ENCODE measurements at places on chromosomes 16 and 17. TPM values are rescaled to one million over a fixed set of nuclear protein-coding genes. Genes with fewer than 3 reads are reported as not detected.

DNA sequence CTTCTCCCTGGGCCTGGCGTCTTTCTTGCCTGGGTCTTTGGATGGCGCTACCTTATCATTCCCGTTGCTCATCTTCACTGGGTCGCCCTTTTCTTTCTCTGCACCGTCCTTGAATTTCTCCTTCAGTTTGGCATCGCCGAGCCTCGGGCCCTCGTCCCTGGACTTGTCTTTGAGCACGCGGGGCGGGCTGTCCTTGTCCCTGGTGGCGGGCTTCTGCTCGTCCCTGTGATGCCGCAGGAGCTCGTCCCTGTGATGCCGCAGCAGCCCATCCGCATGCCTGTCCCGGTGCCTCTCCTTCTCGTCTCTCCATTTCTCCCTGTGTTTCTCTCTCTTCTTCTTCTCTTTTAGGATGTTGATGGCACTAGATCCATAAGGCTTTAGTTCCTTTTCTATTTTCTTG is 64.3 kb downstream of the ZNF778 start:
- DNase-seq = no peak

- no peak for DNase-seq
Measured at GRCh38 chr16:19715566-19715965, 2.5 kb downstream of the KNOP1 start.

- DNase-seq = no peak
Measured at GRCh38 chr17:8745586-8746500, 1.2 kb upstream of the CCDC42 start.

GRCh38 chr16:17773698-17774101 is 302.9 kb upstream of the XYLT1 start:
- DNase-seq = no peak

DNA sequence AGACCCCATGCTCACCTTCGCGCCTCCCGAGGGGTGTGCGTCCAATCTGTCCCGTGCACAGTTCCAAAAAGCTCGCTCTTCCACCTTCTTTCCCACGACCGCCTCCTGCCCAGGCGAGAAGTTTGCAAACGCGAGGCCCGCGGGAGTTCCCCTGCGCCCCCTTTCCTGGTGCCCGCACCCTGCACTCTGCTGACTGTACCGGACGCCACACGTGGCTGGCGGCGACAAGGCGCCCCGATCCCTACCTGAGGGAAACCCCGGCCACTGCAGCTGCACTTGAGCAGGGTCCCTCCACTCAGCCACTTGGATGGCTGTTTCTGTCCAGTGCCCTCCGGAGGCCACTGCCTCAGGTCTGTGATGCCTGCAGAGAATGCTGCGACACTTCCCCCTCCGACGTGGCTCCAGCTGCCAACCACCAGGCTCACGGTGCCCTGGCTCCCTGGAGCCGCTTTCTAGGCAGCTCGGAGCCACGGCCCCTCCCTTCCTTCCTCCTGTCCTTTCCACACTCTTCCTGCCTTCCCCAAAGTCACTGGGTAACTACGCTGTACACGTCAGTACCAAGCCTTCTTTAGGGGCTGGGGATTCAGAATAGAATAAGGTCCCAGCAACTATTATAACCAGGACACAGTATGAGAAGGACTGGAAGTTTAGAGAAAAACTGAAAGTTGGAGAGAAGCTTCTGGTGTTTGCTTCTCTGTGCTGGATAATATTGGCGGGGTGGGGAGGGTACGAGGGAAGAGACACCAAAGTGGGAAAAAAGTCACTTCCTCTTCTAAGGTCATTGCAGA is at the start of gene MLKL:
MLKL (minus strand) TSS at position 425 of the 788 bp plus-strand sequence. CDS start 5,105 bp downstream, outside the sequence.
- DNase-seq = peak; percentile 15

GRCh38 chr16:83102336-83102735 is 475.6 kb downstream of the CDH13 start:
- no peak for DNase-seq

DNA sequence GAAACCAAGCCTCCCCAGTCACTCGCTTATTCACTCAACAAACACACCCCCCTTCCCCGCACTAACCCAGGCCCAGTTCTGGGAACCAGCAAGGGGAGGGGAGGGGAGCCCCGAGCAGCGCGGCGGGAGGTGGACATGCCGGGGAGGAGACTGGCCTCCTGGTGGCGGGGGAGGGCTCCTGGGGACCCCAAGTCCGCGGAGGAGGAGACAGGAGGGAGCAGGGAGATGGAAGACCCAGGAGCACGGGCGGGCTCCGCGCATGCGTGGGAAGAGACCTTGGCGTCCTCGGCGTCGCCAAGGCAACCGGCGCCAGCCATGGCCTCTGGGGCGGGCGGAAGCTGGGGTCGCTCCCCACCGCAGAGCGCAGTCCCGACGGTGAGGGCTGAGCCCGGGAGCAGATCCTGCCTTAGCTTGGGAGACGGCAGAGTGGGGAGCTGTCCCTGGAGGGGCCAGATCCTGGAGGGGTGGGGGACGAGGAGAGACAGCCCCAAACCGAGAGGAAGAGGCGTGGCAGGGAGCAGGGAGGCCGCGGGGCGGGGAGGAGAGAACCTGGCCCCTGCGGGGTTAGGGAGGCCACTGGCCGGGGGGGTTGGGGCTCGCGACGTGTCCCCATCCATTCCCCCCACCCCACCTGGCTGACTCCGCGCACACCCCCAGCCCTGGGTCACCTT is at the start of gene PRR29:
PRR29 (plus strand) TSS at position 302 of the 671 bp plus-strand sequence; CDS start at position 316, 14 bp downstream.
- no peak for DNase-seq

DNA sequence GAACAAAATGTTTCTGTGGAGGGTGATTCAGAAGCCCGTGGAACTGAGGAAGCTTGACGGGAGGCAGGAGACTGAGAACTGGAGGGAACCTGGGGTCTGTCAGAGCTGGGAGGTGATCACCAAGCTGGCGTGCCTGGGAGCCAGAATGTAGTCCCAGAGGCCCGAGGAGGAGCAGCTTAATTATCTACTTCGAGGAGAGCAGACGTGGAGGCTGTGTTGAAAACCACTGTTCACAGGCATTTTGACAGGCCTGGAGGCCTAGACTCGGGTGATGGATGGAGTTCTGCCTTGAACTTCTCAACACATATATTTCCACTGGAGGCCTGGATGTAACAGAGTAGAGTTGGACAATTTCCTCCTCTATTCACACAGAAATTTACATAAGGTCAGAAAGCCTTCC is 177.7 kb upstream of the SALL1 start:
- DNase-seq = no peak

GRCh38 chr16:66961914-66962313 is 848 bp downstream of the CES3 start:
- no peak for DNase-seq

DNA sequence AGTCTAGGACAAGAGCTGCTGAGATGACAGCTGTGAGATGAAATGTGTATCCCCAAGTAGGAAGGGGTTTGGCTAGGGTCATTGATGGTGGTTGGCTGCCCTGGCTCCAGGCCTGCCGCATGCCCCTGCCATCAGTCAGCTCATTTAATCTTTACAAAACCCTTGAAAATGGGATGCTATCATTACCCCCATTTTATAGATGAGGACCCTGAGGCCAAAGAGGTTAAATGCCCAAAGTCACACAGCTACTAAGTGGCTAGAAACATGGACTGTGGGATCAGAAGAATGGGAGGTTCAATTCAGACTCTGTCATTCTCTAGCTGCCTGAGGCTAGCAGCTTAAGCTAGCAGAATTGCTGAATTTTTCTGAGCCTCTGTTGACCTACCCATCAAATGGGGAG is 198.8 kb downstream of the MAF start:
- DNase-seq = no peak

DNA sequence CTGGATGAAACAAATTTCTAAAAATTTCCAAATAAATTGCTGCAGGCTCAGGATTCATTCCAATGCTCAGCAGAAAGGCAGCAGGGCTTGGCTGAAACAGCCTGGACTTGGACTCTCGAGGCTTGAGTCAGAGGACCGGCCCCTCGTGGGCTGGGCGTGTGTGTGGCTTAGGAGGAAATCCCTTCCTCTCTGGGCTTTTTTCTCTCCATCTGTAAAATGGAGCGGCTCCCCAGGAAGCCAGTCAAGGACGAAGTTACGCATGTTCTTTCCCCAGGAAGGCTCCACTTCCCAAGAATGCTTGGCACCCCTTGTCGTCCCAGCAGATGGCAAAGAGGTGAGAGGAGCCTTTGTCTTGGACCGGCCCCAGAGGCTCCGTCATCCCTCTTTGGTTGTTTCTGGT is 13.5 kb downstream of the SLC46A1 start:
- no peak for DNase-seq

GRCh38 chr16:56108056-56108471 is 83.2 kb upstream of the GNAO1 start:
- no peak for DNase-seq

GRCh38 chr17:13792314-13792713 is 190.6 kb upstream of the HS3ST3A1 start:
- DNase-seq = no peak

DNA sequence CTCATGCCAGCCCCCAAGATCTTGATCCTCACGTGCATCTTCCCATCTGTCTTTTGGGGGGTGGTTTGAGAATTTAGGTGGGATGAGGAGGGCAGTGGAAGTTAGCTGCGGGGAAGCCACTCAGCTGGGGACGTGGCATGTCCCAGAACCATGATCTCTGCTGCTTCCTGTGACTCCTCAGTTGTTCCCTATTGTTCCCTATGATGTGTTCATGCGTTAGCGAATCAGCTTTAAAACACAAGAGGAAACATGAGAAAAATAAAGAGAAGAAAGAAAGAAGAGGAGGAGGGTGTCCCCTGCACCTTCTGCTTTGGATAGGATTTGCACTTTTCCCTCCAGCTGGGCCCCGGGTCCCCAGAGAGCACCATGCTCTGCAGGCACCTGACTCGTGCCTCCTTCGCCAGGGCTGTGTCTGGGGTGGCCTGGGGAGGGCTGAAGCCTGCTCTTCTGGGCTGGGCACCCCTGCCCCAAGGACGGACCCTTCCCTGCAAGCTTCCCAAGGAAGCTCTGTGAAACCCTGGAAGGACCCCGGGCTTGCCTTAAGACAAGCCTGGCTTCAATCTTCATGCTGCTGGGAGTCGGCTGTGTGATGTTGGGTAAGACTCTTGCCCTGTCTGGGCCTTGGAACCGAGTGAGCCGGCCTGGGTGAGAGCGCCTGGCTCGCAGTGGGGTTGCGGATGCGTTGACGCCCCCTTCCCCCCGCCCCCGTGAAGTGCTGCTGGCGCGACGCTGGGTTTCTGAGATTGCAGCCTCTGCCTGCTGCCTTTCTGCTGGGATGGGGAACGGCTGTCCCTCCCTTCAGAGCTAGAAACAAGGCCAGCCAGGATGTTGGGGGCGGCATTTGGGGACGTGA is 62.8 kb upstream of the CIBAR2 start:
- no peak for DNase-seq

- DNase-seq = no peak
Measured at GRCh38 chr16:79309606-79310005, 290.9 kb downstream of the MAF start.

- no peak for DNase-seq
Measured at GRCh38 chr16:25395528-25395927, 137.9 kb upstream of the ZKSCAN2 start.

Gene RNF167
- 15.2 TPM for total RNA-seq

Gene NAGS
- 2.2 TPM for total RNA-seq

Gene HYDIN
- total RNA-seq = 0.07 TPM

Gene CDRT15
- not detected for total RNA-seq

Gene C1QL1
- total RNA-seq = 0.20 TPM

Gene LDHD
- 1.6 TPM for total RNA-seq

Gene CREBBP
- total RNA-seq = 14.7 TPM

Gene MYH2
- total RNA-seq = not detected

Gene MEFV
- not detected for total RNA-seq

Data from pulmonary artery endothelial cell (primary cell).